ENCODE measurements at places on chromosomes 1 and 21.

DNA sequence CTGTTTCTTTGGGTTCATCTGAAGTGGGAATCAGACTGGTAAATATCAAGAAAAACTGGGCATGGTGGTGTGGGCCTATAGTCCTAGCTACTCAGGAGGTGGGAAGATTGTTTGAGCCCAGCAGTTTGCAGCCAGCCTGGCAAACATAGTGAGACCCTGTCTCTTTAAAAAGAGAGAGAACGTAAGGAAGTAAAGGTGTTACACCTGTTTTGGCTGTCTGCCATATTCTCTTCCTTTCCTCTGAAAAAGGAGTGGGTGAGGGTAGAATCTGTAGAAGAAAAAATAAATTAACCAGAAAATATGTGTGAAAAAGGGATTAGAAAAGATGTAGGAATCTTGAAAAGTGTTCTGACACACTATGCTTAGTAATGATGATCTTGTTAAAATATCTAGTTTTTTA is 20.0 kb downstream of the AHCYL1 start:
- DNase-seq: no peak

GRCh38 chr1:95278173-95279006 is 44.4 kb downstream of the RWDD3 start:
- DNase-seq: no peak

- DNase-seq: peak; percentile 11
Observed at GRCh38 chr1:76901158-76901767, 34.0 kb downstream of the ST6GALNAC5 start.

- DNase-seq: no peak
Observed at GRCh38 chr1:39825432-39825941, 36.8 kb upstream of the BMP8B start.

DNA sequence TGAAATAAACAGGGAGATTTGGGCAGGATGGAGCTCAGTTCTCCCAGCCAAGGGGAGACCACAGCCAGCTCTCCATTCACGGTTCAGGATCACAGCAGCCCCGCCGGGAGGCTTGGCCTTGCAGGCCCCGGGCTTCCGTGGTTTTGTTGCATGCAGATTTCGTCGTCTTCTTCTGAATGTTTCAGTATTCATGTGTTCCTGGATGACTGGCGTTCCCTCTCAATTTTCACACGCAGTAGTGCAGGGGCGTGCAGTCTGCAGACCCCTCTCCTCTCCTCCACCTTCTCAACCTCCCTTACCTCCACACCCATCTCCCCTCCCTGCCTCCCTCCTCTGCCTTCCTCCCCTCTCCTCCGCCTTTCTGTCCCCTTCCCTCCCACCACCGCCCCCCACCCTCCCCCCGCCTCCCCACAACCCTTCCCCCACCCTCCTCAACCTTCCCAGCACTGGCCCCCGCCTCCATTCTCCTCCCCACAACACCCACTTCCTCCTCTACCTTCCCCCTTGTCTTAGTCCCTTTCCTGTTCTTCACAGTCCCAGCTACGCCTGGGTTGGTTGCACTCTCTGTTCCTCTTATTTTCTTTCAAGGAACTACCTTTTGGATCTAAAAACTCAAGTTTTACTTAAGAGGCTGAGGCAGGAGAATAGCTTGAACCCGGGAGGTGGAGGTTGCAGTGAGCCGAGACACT is 8.4 kb upstream of the SLC19A1 start:
- no peak for DNase-seq

GRCh38 chr21:41848958-41849580 is 30.1 kb downstream of the PRDM15 start:
- no peak for DNase-seq

DNA sequence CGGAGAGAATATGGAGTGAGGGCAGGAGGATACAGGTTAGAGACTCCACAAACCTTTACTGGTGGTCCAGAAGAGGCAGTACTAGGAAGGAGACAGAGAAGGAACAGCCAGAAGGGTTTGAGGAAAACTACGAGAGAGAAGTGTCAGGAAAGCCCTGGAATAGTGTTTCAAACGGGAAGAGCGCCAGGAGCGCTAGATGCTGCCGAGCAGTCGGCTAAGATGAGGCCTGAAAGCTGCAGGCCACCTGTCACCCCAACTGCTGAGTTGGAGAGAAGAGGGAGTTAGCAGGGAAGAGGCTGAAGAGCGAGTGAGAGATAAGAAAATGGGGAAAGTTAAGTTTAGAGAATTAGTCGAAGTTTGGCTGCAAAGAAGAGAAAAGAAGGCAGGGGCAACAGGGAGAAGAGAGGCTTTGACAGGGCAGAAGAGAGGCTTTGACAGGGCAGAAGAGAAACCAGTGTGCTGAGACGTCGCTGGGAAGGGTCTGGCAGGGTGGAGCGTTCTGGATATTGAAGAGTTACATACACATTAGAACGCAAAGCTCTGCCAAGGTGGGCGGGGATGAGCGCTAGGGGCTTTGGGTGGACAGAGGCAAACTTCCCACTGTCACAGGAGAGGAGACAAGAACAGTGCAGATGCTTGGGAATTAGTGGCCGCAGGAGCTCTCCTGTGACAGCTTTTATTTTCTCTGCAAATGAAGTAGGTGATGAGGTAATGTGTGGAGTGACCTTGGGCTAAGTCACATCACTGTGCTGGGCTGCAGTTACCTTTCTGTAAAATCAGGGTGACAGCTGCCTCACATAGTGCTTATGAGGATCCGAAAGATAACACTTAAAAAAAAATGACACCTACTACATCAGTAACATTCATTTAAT is 31.2 kb downstream of the PCSK9 start:
- DNase-seq: peak; percentile 76

DNA sequence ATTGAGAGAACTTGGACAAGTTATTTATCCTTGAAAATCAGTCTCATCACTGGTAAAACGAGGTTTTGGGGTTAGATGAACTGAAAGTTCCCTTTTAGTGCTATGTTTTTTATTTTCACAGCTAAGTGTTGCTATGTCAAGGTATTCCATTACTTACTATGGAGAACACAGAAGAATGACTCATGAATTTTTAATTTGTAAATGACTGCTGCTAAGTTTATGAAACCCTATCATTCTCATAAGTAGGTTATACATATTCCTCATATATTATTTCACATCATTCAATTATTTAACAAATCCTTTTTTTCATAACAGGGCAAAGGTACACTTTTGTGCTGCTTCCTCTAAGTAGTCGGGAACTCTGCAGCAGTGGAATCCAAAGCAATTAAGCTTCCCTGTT is 52.2 kb upstream of the ATP1A1 start:
- DNase-seq: no peak

DNA sequence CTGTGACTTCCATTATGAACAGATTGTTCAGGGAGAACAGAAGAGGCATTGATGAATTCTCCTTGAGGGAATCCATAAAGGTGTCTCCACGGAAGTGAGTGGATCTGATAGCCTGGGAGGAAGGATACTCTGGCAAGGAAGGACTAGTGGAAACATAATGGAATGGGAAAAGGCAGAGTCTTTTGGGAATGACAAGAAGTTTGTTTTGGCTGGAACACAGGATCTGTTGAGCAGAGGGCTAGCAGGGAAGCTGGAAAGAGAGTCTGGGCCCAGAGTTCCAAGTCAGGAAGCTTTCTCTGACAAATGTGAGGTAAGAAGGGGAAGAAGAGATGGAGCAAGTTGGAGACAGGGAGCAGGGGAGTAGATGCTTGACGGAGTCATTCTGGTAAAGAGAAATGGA is 8.1 kb downstream of the ADAMTS5 start:
- DNase-seq: no peak

- no peak for DNase-seq
Observed at GRCh38 chr1:235799264-235799663, 67.4 kb downstream of the LYST start.

- DNase-seq: no peak
Observed at GRCh38 chr1:57494530-57495079, 70.7 kb upstream of the DAB1 start.

- no peak for DNase-seq
Observed at GRCh38 chr1:101364370-101365120, 127.7 kb downstream of the S1PR1 start.

GRCh38 chr1:180415236-180415848 is 87.0 kb downstream of the ACBD6 start:
- no peak for DNase-seq

DNA sequence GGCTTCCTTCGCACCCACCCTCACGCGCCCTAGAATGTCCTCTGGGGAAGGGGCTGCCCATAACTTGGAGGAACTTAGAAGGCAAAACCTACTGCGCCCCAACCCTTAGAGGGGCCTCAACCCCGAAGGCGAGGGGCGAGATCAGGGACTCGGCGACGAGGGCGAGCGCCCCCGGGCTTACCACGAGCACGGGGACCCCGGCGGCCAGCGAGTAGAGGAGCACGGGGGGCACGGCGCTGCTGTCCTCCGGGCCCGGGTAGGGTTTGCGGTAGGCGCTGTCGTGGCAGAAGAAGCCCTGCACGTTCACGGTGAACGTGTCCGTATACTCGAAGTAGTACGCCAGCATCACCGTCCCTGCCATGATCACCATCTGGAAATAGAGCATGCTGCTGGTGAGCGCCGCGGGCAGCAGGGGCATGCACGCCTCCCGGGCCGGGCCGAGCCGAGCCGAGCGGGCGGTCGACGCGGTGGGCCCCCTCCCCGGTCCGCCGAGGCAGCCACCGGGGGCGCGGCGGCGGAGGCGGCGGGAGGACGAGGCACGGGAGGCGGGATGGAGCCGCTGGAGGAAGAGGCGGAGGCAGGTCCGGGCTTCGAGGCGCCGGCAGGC is 304 bp downstream of the PLPPR5 start:
- DNase-seq: no peak

GRCh38 chr1:54623216-54624007 is at the start of gene FAM151A:
Gene FAM151A, minus strand, starts transcription at chr1:54623525. Its CDS starts 130 bp downstream, at chr1:54623395.
- no peak for DNase-seq

DNA sequence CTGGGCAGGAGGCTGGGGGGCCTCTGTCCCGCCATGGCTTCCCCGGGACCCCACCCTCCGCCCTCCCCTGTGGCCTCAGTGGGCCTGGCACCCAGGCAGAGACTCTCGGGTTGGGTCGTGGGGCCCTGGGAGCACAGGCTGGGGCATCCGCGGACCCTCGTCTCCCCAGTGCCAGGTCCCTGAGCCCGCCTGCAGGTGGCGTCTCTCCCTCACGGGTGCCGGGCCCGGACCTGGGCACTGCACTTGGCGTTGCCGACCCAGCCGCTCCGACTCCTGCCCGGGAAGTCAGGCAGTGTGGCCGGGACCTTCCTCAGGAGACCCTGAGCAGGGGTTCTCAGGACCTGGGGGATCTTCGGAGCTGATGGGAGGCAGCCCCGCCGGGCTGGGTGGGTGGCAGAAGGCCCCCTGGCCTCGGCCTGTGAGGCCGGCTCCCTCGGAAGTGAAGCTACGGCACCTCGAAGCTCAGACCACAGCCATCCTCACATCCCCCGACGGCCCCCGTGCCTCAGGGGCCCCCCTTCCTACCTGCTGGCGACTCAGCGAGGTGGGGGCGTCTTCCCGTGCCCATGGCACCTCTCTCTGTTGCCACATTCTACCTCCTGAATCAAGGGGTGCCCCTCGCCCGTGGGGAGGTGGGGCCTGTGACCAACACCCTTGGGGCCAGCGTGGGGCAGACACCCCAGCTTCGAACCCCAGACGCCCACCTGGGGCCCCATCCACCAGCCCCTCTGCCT is 6.4 kb upstream of the C1orf159 start:
- no peak for DNase-seq

DNA sequence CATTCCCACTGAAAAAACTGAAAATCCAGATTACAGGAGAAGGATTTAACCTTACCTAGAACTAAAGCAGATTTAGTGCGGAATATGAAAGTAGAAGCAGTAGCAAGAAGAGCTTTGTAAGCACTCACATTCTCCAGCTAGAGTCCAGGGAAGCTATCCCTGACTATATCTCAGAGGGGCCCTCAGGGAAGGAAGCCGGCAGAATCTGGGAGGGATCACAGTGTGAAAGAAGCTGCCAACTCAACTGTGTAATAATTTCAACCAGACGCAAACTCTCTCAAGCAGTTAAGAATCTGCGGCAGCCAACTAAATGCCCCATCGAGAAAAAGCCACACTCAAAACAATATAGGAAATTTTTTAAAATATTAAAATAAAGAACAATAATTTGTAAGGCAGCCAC is 163.8 kb downstream of the EIF4G3 start:
- DNase-seq: no peak

- DNase-seq: no peak
Observed at GRCh38 chr1:48548985-48549384, 77.0 kb upstream of the SPATA6 start.

GRCh38 chr1:10187026-10187334 is 23.4 kb upstream of the KIF1B start:
- no peak for DNase-seq

- no peak for DNase-seq
Observed at GRCh38 chr1:24100945-24101737, 10.8 kb downstream of the MYOM3 start.

- DNase-seq: no peak
Observed at GRCh38 chr1:15063346-15063745, 90.2 kb upstream of the TMEM51 start.

- no peak for DNase-seq
Observed at GRCh38 chr1:247177755-247178154, 5.9 kb upstream of the ZNF124 start.

DNA sequence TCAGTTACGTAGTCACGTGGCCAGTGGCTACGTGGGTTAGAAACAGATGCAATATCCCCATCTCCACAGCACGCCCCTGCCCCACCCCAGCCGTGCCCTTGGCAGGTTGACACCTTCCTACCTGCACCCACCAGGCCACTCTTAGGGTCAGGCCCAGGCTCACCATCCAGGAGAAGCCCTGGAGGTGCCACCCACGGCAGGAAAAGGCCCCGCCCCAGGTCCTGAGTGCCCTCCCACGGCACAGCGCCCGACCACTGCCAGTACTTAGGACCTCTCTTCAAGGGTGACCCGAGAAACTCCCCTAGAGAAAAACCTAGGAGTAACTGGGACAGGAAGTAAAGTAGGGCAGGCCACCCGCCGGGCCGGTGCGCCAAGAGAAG is 1.5 kb downstream of the C1orf35 start:
- no peak for DNase-seq

- DNase-seq: no peak
Observed at GRCh38 chr1:173149887-173150286, 57.2 kb downstream of the TNFSF4 start.

GRCh38 chr21:36566644-36567043 is 86.7 kb upstream of the CLDN14 start:
- DNase-seq: no peak

- no peak for DNase-seq
Observed at GRCh38 chr1:242651817-242652216, 127.3 kb upstream of the PLD5 start.

DNA sequence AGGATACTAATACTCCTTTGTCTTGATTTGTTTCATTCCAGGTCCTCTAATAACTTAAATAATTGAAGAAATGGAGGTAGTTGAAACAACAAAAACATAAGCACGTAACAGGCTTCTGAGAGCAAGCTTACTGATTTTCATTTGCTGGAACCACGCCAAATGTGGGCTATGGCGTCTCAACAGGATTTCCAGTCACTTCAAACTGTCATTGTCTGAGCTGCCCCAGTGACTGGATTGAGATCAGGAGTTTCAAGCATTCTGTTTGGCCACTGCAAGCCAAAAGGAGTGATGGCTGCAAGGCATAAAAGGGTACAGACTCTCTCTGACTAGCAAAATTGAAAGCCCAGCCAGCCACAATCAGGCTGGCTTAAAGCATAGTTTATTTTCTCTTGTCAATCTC is 289.9 kb downstream of the DPYD start:
- DNase-seq: peak; percentile 44

GRCh38 chr21:33854604-33855003 is 61.0 kb downstream of the ATP5PO start:
- no peak for DNase-seq

GRCh38 chr1:159915571-159916241 is 9.6 kb downstream of the TAGLN2 start:
- DNase-seq: no peak
